Fibroblast of the conjunctiva (primary cell): ENCODE measurements at places on chromosomes 1 and 21.

GRCh38 chr1:157284451-157284850 is 146.3 kb upstream of the ETV3 start:
- DNase-seq = no peak

DNA sequence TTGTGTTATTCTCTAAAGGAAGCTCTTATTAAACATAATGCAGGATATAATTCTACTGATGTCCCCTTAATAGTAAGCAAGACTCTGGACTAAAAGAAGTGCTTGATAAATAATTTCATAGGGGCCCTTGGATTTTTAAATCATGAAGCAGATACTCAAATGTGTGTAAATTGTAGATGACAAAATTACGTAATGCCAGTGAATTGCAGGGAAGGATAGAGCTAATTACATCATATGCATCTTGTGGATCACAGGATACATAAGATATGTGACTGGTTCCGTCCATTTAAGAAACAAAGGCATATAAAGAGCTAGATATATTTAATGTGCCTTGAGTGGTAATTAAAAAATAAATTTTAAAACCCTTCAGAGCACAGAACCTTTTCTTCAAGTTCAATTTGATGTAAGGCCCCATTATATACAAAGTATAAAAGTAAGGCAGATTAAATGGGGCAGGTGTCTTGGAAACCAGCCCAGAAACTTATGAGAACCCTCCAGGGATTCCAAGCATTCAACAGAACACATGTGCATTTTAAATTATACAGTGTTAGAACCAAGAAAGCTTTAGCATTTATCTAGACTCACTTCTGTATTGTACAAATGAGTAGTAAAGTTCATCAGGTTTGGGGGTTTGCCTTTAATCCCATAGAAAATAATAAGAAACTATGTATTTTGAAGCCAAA is 190.4 kb downstream of the NCAM2 start:
- no peak for DNase-seq

DNA sequence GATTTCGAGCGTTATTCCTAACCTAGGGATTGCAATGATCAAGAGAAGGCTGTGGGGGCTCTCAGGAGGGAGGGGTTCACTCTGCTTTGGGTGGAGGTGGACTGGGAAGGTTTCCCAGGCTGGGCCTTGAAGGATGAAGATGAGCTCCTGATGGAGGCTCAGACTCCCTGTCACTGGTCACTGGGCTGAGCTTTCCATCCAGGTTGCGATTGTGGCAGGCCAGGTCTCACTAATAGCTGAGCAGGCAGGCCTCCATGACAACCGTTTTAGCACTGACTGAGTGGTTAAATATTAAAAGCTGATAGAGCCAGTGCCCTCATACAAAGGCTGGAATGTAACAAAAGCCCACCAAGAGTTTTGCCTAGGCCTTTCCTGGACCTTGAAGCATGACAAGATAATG is 36.2 kb upstream of the EFCAB14 start:
- DNase-seq = no peak

DNA sequence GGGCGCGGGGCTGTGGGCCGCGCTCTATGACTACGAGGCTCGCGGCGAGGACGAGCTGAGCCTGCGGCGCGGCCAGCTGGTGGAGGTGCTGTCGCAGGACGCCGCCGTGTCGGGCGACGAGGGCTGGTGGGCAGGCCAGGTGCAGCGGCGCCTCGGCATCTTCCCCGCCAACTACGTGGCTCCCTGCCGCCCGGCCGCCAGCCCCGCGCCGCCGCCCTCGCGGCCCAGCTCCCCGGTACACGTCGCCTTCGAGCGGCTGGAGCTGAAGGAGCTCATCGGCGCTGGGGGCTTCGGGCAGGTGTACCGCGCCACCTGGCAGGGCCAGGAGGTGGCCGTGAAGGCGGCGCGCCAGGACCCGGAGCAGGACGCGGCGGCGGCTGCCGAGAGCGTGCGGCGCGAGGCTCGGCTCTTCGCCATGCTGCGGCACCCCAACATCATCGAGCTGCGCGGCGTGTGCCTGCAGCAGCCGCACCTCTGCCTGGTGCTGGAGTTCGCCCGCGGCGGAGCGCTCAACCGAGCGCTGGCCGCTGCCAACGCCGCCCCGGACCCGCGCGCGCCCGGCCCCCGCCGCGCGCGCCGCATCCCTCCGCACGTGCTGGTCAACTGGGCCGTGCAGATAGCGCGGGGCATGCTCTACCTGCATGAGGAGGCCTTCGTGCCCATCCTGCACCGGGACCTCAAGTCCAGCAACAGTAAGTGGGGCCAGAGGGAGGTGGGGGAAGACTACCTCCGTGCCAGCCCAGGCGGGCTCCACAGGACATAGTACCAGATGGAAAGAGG is 808 bp downstream of the MAP3K21 start:
- DNase-seq = no peak

DNA sequence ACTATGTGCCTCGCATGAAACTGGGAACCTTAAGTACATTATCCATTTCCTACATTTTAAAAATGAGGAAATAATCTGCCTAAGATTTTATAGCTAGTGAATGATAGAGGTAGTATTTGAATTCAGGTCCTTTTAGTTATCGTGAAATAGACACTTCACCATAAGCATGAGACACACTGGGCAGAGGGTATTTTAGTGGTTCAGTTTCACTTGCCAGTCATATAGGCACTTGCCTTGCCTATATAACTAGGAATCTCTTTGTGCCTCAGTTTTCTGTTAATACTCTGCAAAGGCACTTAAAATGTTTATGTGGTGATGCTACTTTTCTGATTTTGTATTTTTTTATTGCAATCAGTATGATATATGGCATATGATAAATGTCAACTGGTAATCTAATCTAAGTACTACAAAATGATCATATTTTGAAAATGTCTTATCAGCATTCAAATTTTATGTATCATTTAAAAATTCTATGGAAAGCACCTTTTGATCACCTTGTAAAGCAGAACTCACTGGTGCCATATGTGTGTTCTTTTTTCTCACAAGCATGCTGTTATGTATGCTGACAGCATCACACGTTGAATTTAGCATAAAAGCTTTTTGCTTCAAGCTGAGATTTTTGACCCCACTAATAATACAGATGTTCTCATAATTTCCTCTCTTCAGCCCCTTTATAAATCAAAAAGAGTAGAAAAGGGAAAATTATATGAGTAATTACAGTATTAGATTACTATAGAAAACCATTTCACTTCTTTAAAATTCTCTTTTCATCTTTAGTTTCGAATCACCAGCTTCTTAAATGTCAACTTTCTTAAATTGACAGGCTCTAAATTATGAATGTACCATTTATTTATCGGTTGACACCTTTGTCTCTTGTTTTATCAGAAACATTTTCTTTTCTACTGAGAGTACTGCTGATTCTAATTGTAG is 52.6 kb downstream of the RPS6KC1 start:
- no peak for DNase-seq

GRCh38 chr1:86370601-86371022 is 25.5 kb downstream of the ODF2L start:
- DNase-seq = peak; percentile 6

GRCh38 chr1:92065042-92065441 is 10.2 kb downstream of the SETSIP start:
- DNase-seq = no peak

DNA sequence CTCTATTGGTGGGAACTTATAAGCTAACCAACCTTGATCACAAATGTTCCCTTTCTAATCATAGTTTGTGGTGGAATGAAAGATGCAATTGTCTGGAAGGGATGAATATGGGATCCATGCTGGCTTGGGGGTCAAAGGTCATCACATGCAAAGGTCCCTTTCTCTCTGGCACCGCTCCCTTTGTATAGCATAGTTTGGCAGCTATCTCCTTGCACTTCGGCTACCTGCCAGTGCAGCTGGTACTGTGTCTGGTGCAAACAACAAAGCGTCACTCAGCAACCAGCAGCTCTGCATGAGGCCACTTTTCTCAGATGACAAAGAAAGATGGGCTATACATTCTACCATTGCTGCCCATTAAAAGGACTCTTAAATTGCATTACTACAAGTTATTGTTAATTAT is 188.2 kb upstream of the NFIA start:
- DNase-seq = no peak

GRCh38 chr1:240499012-240499411 is 112.9 kb downstream of the GREM2 start:
- DNase-seq = no peak

DNA sequence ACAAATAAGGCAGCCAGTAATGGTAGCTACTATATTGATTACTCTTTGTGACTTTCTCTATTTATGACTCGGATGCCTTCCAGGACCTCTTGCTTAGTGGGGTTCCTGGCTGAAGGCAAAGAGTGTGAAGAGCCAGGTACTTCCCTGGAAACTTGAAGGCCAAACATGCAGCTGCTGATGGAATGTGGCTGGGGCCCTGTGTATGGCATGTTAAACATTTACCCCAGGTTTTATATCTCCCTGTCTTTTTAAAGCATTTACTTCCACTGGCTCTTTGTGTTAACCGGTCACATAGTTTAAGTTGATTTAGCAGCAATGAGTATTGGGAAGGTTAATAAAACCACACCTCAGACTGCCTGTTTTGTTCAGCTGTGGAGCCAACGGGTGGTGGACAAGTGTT is 45.7 kb upstream of the PAXBP1 start:
- DNase-seq = no peak

DNA sequence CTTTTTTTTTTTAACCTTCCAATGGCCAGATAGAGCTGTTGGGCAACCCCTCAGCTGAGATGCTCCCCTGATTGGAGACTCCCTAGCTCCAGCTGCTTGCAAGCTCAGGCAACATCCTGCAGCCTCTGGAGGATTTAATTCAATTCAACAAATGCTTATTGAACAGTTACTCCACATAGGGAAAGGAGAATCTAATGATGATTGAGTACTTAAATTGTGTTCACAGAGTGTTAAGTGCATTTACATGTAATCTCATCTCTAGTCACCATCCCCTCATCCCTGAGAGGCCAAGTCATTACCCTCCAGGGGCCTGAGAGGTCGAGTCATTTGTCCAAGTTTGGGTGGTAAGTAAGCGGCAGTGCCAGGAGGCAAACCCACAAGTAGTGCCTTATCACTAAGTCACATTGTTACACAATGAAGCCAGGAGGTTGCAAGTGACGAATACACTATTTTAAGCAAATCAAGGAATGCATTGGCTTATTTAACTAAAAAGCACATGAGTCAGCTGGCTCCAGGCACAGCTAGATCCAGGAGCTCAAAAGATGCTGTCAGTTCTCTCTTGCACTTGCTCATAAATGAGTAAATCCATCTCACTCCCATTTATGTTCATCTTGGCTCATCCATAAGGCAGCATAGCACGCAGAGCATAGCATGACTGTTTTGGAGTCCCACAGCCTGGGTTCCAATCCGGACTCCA is 64.3 kb downstream of the OPTC start:
- DNase-seq = peak; percentile 92
